ENCODE measurements at places on chromosomes 1 and 21. TPM values are rescaled to one million over a fixed set of nuclear protein-coding genes. Genes with fewer than 3 reads are reported as not detected.

PANK4 gene
- 53.5 TPM for total RNA-seq

LMX1A gene
- not detected for total RNA-seq

HYI gene
- 24.1 TPM for total RNA-seq

GRCh38 chr1:11523746-11524464 is 45.0 kb downstream of the DISP3 start:
- no peak for DNase-seq

- no peak for DNase-seq
These were observed 13.0 kb downstream of the SOX13 start for GRCh38 chr1:204085876-204086275.

GRCh38 chr21:42556960-42557359 is 43.3 kb downstream of the SLC37A1 start:
- DNase-seq = no peak

GRCh38 chr1:13901597-13901996 is 201.6 kb downstream of the PRDM2 start:
- no peak for DNase-seq

DNA sequence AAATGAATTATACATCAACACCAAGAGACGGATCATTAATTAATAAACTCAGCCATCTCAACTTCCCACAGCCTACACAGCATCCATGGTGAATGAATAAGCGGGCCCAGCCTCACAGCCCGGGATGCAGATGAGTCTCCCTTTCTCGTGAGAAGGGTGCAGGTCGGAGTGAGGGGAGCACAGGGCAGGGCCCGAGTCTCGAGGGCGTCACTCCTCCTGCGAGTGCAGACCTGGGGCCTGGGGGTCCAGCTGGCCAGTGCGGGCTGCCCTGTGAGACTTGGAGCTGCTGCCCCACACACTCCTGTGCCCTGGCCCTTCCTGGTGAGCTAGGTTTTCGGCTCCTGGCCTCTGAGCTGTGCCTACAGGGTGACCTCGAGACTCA is 74.7 kb downstream of the AJAP1 start:
- no peak for DNase-seq

DNA sequence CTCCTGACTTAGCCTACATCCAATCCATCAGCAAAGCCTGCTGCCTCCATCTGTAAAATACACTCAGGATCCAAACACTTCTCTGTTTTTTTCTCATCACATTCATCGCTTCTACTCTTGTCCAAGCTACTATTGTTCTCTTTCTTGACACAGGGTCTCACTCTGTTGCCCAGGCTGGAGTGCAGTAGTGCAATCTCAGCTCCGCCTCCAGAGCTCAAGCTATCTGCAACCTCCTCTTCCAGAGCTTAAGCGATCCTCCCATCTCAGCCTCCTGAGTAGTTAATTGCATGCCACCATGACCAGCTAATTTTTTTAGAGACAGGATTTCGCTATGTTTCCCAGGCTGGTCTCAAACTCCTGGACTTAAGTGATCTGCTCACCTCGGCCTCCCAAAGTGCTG is 44.3 kb upstream of the H6PD start:
- DNase-seq = no peak
